ENCODE measurements at places on chromosomes 7 and 10.

DNA sequence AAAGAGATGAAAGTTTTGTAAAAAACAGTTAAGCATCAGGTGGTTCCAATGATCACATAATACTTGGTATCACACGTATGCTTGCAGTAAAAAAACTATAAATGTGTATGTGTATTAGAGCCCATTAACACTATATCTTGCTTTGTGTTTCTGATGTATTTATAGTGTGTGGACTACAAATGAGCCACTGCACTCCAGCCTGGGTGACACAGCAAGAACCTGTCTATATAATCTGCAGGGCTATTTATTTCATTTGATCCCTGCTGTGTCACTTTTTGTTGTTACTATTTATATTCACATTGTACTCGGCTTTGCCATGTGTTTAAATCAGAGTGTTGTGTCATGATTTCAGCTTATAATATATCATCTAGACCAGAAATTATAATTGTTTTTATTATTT is 487.8 kb upstream of the TEX47 start:
- DNase-seq, result no peak

GRCh38 chr7:36629351-36629750 is 94.9 kb downstream of the AOAH start:
- DNase-seq, result no peak

DNA sequence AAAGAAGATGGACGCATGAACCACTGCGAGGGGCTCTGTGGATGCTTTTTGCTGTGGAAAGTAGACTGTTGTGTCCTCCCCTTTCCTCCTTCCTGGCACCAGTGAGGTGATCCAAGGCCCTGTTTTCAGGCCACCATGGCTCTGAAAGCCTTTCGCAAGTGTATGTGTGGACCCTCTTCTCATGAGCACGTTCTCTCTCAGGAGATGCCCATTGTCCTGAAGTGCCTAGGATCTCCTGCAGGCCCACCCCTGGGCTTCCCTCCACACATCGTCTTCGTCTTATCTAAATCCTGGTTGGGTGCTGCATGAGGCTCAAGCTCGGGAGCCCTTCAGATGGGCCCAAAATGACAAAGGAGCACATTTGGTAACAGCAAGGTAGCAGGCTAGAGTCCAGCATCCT is 188.2 kb downstream of the PTPN20 start:
- DNase-seq, result no peak

DNA sequence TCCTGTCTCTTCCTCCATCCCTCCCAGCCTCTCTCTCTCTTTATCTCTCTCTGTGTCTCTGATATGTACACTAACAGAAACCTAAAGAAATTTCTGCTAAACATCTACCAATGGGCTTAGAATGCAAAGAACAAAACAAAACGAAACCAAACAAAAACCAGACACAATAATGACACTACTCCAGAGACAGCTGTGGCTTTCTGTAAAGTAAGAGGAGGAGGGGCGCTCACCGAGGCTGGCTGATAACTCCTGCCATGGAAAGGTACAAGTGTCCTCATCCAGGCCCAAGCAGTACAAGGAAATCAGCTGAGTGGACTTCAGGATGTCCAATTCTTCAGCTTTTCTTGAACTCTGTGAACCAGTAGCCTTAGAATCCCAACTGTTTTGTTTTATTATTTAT is 70.4 kb upstream of the FZD8 start:
- DNase-seq, result no peak

GRCh38 chr10:37314350-37314749 is 189.0 kb downstream of the ANKRD30A start:
- DNase-seq, result no peak

- DNase-seq, result no peak
These were observed 145.9 kb upstream of the FAM13C start for GRCh38 chr10:59508296-59508695.

- DNase-seq, result no peak
These were observed 453 bp upstream of the GALNT17 start for GRCh38 chr7:71131256-71132126.

DNA sequence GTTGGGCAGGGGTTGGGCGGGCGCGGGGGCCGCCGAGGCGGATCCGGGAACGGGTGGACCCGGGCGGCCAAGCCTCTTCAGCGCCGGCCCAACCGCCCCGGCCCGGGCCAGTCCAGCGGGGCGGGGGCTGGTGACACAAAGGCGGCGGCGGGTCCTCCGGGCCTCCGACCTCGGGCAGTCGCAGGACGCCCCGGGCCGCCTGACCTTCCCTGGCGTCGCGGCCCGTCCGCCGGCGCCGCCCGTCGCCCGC is 54.2 kb downstream of the METTL2B start:
- no peak for DNase-seq

DNA sequence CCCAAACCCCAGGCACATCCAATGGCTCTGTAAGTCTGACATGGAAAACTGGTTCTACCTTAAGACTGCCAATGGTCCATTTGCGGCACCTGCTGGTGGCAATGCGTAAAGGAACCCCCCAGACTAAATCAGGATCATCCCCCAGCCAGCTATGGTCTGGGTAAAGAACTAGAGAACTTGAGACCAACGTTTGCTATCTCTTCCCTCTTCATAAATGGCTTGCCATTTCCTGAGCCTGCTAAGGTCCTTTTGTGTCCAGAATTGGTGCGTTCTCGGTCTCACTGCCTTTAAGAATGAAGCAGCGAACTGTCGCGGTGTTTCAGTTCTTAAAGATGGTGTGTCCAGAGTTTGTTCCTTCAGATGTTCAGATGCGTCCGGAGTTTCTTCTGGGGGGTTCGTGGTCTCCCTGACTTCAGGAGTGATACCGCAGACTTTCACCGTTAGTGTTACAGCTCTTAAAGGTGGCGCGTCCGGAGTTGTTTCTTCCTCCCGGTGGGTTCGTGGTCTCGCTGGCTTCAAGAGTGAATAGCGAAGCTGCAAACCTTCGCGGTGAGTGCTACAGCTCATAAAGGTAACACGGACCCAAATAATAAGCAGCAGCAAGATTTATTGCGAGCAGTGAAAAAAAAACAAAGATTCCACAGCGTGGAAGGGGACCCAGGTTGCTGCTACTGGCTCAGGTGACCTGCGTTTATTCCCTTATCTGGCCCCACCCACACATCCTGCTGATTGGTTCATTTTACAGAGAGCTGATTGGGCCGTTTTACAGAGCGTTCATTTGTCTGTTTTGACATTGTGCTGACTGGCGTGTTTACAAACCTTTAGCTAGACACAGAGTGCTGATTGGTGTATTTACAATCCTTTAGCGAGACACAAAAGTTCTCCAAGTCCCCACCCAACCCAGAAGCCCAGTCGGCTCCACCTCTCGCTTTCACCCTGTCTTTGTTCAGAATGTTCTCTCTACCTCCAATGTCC is 95.4 kb downstream of the ELMO1 start:
- DNase-seq, result peak; percentile 56

DNA sequence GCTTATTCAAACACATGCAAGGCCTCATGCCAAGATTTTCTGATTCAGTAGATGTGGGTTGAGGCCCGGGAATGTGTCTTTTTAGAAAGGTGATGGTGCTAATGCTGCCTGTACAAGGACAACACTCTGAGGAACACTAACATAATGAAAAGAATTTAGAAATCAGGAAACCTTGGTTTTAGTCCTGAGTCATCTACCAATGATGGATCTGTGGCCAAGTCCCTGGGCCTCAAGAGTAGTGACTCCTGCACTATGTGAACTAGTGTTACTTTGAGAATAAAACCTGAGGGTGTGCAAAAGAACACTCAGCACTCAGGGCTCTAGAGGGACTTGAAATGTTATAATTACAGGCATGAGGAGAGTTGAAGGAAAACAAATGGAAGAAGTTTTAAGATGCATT is 741.7 kb upstream of the GALNT17 start:
- no peak for DNase-seq

DNA sequence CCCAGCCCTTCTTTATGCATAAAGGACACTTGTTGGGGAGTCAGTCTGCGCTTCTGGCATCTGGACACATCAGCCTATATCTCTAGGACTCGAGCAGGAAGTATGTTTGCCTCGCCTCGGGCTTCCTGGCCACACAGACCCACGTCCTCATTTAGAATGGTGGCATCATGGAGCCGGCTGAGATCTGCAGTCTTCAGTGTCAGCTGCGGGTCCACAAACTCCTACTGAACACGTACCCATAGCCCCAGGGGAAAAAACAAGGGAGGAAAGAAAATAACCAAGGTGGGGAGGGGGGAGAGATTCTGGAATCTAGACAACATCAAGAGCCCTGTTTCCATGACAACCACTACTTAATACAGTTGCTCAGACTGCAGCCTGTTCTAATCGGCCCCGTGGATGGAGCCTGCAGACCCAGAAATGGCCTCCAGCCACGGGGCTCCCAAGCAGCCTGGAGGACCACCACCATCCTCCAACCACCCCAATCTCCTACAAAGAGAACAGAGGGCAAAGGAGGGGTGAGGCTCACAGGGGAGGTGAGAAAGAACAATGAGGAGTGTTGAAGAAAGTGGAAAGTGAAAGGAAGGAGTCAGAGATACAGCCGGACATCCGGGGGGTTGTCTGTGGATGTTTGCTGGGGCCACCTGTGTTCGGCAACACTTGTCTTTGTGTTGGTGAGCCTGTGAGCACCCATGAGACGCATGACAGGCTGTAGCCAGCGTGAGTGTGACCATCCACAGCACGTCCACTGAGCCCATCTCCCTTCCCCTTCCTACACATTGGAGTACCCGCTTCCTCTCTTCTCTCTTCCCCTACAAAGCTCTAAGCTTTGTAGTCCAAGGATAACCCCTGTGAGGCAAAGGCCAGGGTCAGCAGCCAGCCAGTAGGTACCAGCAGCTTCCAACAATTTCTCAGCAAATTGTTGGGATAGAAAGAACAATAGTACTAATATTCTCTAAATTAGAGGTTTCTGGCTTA is 141.0 kb downstream of the PLXNA4 start:
- DNase-seq, result no peak

GRCh38 chr10:30805061-30805460 is 175.5 kb upstream of the LYZL2 start:
- no peak for DNase-seq

- no peak for DNase-seq
These were observed 240.4 kb downstream of the CAMK1D start for GRCh38 chr10:12589791-12590190.

- DNase-seq, result peak; percentile 36
These were observed at the start of gene SUN1 for GRCh38 chr7:832167-832967. SUN1 (plus strand) TSS chr7:832476; CDS start chr7:832525, 49 bp downstream.
